Panc1 (cell line): ENCODE measurements at places on chromosomes 6 and 20.

GRCh38 chr20:12591949-12592470, 416.8 kb upstream of the SPTLC3 start:
- H3K27me3 ChIP-seq: no peaks in the 10 kb centered on the region
- no peak for DNase-seq
- no peaks in the 10 kb centered on the region for H3K4me1 ChIP-seq
- no peak overlapping the region for H3K4me3 ChIP-seq

DNA sequence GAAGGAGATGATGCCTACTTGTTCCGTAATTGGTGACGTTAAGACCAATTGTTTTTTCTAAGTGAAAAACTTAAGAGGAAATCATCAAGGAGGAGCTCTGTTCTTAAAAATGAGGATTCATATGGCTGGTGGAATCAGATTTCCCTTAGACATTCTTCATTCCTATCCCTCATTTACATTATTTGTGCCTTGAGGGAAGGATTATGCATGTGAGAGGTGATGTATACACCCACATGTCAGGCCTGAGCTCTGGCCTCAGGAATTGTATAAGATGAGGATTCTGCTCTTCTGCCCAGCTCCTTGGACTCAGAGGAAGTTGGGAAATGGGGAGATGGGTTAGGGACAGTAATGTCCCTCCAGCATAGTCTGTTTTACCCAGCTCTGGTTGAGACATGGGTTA, 42.3 kb downstream of the SCP2D1 start:
- H3K27ac ChIP-seq: no peak overlapping the region
- no peak overlapping the region for H3K4me3 ChIP-seq

- H3K4me1 ChIP-seq: no peaks in the 10 kb centered on the region
- no peaks in the 10 kb centered on the region for H3K36me3 ChIP-seq
- H3K4me3 ChIP-seq: no peak overlapping the region
- no peaks in the 10 kb centered on the region; the same call in 1 of the 2 replicates for H3K27me3 ChIP-seq
- DNase-seq: no peak
These were observed 23.5 kb upstream of the OCSTAMP start for GRCh38 chr20:46573788-46574584.

DNA sequence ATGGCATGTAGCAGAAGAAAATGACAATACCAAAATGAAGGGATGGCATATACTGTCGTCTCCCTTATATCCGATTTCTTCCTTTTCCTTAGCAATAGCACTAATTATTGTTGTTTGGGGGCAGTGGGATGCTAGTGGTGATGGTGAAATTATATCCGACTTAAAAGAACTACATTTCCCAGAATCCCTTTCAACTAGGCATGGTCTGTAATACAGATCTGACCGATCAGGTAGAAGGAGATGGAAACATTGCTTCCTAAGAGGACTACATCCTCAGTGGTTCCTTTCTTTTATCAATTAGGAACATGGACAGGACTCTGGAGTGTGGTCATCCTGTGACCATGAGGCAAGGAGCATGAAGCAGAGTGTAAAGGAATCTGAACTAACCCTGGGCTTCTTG, 532.6 kb downstream of the CBLN4 start:
- no peaks in the 10 kb centered on the region for H3K4me1 ChIP-seq
- no peak overlapping the region for H3K4me3 ChIP-seq
- no peaks in the 10 kb centered on the region for H3K36me3 ChIP-seq
- no peak overlapping the region for H3K27ac ChIP-seq
- H3K27me3 ChIP-seq: no peaks in the 10 kb centered on the region

- no peak for DNase-seq
- peaks cover 8% of the 10 kb centered on the region for H3K4me1 ChIP-seq
- H3K36me3 ChIP-seq: no peaks in the 10 kb centered on the region; the same call in 1 of the 2 replicates
These were observed 2.7 kb upstream of the MICA start for GRCh38 chr6:31400467-31401289.

- no peaks in the 10 kb centered on the region for H3K27me3 ChIP-seq
- no peak overlapping the region for H3K4me3 ChIP-seq
- H3K27ac ChIP-seq: no peak overlapping the region
- no peak for DNase-seq
These were observed 15.7 kb upstream of the ENPP1 start for GRCh38 chr6:131792091-131792496.
